Renal pelvis (tissue), 12 donors: ENCODE measurements at places on chromosomes 11 and 22. TPM values are rescaled to one million over a fixed set of nuclear protein-coding genes. Genes with fewer than 3 reads are reported as not detected.

DYNC2H1 gene
- 44.6 TPM for polyA plus RNA-seq

TAF1D gene
- polyA plus RNA-seq = 151 TPM

PVALB gene
- polyA plus RNA-seq = 8.3 TPM

CD59 gene
- 248 TPM for polyA plus RNA-seq

ABCG4 gene
- polyA plus RNA-seq = 0.92 TPM

CASP5 gene
- polyA plus RNA-seq = not detected

VSIG10L2 gene
- polyA plus RNA-seq = not detected

FAM180B gene
- polyA plus RNA-seq = 0.26 TPM

C11orf65 gene
- polyA plus RNA-seq = 2.2 TPM

OR52J3 gene
- not detected for polyA plus RNA-seq

GRIK4 gene
- polyA plus RNA-seq = 1.7 TPM

PCSK7 gene
- 33.6 TPM for polyA plus RNA-seq

SEZ6L gene
- 0.30 TPM for polyA plus RNA-seq

NOX4 gene
- polyA plus RNA-seq = 45.2 TPM

C1QTNF5 gene
- polyA plus RNA-seq = 24.4 TPM

OR52D1 gene
- not detected for polyA plus RNA-seq

TH gene
- polyA plus RNA-seq = 1.6 TPM

FBXO7 gene
- polyA plus RNA-seq = 110 TPM

XRRA1 gene
- 13.9 TPM for polyA plus RNA-seq

MPZL3 gene
- 7.6 TPM for polyA plus RNA-seq

ACRV1 gene
- 0.53 TPM for polyA plus RNA-seq

PATE2 gene
- not detected for polyA plus RNA-seq

MS4A1 gene
- polyA plus RNA-seq = not detected

GGT5 gene
- polyA plus RNA-seq = 17.7 TPM

LINC01488 gene
- 0.04 TPM for polyA plus RNA-seq

OR10A2 gene
- polyA plus RNA-seq = 0.05 TPM

PDGFB gene
- polyA plus RNA-seq = 16.1 TPM

CRYBB1 gene
- 0.68 TPM for polyA plus RNA-seq

FBLN1 gene
- polyA plus RNA-seq = 93.3 TPM

HEPHL1 gene
- not detected for polyA plus RNA-seq

DNAJB7 gene
- 0.24 TPM for polyA plus RNA-seq

MRGPRE gene
- not detected for polyA plus RNA-seq

FLRT1 gene
- 3.4 TPM for polyA plus RNA-seq

ZNF280B gene
- 4.6 TPM for polyA plus RNA-seq

RIMBP3C gene
- polyA plus RNA-seq = 0.47 TPM

GCAT gene
- polyA plus RNA-seq = 17.0 TPM

SEPTIN3 gene
- 5.0 TPM for polyA plus RNA-seq

LAYN gene
- 6.4 TPM for polyA plus RNA-seq

SCGB2A2 gene
- not detected for polyA plus RNA-seq

OR6T1 gene
- polyA plus RNA-seq = not detected

GAB4 gene
- not detected for polyA plus RNA-seq

SYTL2 gene
- polyA plus RNA-seq = 95.8 TPM

PIH1D2 gene
- 12.8 TPM for polyA plus RNA-seq

MAML2 gene
- polyA plus RNA-seq = 28.1 TPM

DPP3 gene
- polyA plus RNA-seq = 26.2 TPM

OR8D1 gene
- polyA plus RNA-seq = not detected

APOBEC3B gene
- 6.7 TPM for polyA plus RNA-seq

TMPRSS6 gene
- 0.24 TPM for polyA plus RNA-seq

NAALAD2 gene
- 14.2 TPM for polyA plus RNA-seq

GNAZ gene
- 5.9 TPM for polyA plus RNA-seq

OR5P2 gene
- not detected for polyA plus RNA-seq

PDE2A gene
- 20.5 TPM for polyA plus RNA-seq

TSKU gene
- polyA plus RNA-seq = 33.1 TPM

PYGM gene
- 2.2 TPM for polyA plus RNA-seq

ART1 gene
- polyA plus RNA-seq = not detected

NR1H3 gene
- 46.9 TPM for polyA plus RNA-seq

MYOD1 gene
- 0.04 TPM for polyA plus RNA-seq
